ENCODE measurements at places on chromosomes 2 and 18.

- DNase-seq, result no peak
These were observed 6.6 kb upstream of the MTHFD2 start for GRCh38 chr2:74191596-74192380.

DNA sequence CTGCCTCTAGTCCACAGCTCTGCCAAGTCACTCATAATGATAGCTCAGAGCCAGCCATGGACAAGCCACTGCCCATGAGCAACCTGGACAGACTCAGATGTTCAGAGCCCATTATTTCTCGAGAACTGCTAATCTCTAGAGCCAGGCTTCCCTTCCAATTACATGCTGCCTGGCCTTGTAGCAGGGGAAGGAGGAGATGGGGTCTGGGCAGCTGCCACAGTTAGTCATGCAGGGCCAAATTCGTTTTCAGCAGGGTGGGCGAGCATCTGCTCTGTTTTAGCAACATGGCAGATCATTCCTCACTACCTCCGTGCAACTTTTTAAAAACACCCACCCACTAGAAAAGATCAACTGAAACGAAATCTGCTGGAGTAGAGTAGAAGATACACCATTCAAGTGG, 141.8 kb downstream of the MYO5B start:
- DNase-seq, result no peak

DNA sequence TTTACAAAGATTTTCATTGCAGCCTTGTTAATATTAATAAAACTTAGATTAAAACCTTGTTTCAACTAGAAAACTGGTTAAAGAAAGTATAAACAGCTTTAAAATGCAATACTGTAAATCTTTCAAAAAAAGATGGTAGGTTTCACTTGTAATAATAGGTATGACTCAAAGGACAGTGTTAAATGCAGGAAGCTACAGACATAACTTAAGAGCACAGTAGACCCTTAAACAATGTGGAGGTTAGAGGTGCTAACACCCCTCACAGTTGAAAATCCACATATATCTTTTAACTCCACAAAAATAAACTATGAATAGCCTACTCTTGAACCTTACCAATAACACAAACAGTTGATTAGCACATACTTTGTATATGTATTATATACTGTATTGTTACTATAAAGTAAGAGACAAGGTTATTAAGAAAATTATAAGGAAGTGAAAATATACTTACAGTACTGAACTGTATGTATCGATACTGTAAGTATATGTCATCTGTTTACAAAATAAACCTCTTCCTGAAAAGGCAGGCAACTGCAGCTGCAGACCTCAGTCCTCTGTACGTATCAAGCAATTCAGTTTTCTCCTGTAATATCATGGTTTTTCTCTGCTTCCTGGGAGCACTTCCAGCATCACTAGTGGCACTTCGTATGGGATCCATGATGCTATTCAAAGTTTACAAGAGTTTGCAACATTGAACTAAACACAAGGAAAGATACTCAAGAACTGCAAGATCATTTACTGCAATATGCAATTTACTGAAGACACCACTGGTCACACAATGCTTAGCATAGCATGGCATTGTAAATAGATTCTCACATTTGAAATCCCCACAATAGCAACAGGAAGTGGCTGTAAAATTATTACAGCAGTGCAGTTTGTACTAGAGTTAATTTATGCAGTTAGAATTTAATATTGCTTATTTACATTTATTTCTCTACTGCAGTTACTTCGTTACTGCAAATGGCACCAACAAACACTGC, 610.5 kb upstream of the LRRTM4 start:
- DNase-seq, result no peak

GRCh38 chr2:130341562-130342019, 1.1 kb upstream of the IMP4 start:
- DNase-seq, result no peak

GRCh38 chr2:115165529-115166109, 723.2 kb downstream of the DPP10 start:
- DNase-seq, result no peak

GRCh38 chr2:32135409-32135808, 30.3 kb upstream of the SLC30A6 start:
- peak; percentile 86 for DNase-seq

- DNase-seq, result no peak
These were observed 189.5 kb downstream of the DOK6 start for GRCh38 chr18:69590150-69590549.

GRCh38 chr18:10923551-10924070, 225.8 kb downstream of the PIEZO2 start:
- DNase-seq, result peak; percentile 67

DNA sequence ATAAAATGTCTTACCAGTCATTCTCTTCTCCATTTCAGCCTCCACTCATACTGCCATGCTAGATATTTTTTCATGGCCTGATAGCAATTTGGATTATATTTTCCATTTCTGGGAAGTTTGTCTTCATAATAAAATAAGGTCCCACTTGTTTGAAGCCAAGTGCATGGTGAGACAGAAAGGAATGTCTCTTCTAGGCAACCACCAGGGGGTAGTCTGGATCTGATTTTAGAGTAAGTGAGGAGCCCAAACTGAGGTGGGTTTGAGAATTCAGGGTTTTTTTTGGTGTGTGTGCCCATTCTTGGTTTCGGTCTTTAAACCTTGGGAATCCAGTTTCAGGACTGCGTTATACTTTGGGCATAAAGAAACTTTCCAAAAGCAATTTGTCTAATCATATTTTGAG, 315.5 kb downstream of the RPRM start:
- peak; percentile 14 for DNase-seq

DNA sequence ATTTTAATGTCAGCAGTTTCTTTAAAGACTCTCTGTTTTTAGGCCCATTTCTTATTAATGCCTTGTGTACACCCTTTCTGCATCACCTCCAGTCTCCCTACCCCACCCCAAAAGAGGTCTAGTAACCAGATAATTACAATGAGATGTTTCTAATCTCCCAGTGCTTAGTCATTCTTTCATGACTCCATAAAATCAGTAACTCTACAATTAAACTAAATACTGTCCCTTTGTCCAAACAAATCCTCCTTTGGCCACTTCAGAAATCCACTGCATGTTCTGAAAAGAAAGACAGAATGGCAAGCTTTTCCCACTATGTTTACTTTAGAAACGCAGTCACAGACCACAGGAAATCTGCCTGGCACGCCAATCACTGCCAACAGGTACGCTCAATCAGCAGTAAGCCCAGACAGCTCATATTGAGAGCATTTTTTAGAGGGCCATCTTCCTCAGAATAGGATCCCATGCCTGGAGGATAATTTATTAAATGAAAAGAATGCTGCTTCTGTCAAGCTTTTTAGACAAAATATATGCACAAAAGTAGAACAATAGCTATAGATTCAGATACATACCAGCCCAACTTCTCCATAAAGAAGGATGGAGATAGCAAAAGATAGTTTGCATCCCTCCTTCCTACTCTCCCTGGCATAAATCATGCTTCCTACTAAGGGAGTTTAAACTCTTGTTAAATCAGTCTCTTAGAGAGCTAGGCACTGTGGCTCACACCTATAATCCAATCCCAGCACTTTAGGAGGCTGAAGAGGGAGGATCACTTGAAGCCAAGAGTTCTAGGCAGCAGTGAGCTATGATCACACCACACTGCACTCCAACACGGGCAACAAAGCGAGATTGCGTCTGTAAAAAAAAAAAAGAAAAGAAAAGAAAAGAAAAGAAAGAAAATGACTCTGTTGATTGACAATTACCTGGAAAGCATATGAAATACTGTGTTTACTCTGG, 14.6 kb downstream of the CLASP1 start:
- DNase-seq, result peak; percentile 70

DNA sequence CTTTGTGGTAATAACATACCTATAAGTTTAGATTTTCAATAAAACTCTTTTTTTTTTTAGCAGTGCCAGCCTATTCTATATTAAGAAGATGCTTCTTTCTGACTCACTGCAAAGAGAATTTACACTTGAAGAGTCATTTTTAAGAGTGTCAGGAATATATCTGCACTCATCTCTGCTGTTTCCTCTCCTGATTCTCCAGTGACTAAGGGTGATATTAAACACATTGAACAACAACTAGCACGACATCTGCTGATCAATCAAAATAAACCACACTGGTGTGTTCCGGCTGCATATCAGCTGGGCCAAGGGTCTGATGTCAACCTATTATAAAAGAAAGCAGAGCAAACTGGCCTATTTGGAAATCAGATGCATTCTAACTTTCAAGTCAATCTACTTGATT, 15.0 kb downstream of the RAB27B start:
- DNase-seq, result peak; percentile 21

GRCh38 chr18:31393286-31393685, 16.7 kb downstream of the DSG4 start:
- no peak for DNase-seq

DNA sequence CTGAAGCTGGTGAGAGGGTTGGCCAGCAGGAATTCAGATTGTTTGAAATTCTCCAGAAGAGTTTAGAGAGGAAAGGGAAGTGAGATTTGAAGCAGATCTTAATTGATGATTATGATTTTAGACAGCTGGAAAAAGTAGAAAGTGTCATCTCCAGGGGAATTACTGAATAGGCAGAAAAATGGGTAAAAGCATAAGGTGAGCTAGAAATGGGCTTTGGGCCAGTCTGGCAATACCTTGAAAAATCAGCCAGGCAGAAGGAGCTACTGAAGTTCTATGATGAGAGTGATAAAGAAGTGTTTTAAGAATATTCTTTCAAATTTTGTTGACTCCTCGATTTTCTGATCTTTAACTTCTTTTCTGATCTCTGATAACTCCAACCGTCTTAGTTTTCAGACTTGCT, 172.9 kb upstream of the CCDC150 start:
- DNase-seq, result no peak

GRCh38 chr2:36411962-36412444, 56.4 kb downstream of the CRIM1 start:
- peak; percentile 75 for DNase-seq

GRCh38 chr18:58212274-58212673, 168.2 kb downstream of the NEDD4L start:
- DNase-seq, result no peak

GRCh38 chr2:47456851-47457250, 53.9 kb downstream of the MSH2 start:
- no peak for DNase-seq

GRCh38 chr2:160956243-160956802, 203.9 kb upstream of the TANK start:
- DNase-seq, result no peak

DNA sequence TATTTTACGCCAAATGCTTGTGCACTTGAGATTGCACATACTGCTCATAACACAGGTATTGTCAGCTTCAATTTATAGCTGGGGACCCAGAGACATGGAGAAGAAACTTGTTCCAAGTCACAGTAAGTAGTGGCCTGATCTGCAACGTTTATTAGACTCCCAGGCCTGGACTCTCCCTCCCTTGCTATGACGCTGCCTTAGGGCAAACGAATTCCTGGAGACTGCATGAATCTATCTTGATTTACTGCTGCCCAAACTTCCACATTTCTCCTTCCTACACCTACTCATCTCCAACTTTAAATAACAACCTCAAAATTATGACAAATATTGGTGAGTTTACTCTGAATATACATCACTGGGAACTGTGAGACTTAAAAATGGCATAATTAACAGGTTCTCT, 145.1 kb upstream of the CCDC195 start:
- peak; percentile 28 for DNase-seq

GRCh38 chr18:63949068-63949737, at the start of gene HMSD:
Gene HMSD (plus strand): TSS chr18:63949301. CDS start chr18:63953456, 4,155 bp downstream.
- DNase-seq, result peak; percentile 68

DNA sequence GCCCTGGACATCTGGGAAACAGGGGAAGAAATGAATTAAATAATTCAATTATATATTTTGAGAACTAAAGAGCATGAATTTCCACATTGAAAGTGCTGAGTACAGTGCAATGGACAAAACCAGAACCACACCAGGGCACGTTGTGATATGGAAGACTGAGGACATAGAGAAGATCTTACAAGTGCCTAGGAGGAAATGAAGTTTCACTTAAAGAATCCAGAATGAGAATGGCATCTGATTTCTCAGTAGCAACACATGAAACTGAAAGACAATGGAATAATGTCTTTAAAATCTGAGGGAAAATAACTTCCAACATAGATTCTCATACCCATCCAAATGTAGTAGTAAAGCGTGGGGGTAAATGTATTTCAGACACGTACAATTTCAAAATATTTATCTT, 20.3 kb upstream of the AAK1 start:
- no peak for DNase-seq

DNA sequence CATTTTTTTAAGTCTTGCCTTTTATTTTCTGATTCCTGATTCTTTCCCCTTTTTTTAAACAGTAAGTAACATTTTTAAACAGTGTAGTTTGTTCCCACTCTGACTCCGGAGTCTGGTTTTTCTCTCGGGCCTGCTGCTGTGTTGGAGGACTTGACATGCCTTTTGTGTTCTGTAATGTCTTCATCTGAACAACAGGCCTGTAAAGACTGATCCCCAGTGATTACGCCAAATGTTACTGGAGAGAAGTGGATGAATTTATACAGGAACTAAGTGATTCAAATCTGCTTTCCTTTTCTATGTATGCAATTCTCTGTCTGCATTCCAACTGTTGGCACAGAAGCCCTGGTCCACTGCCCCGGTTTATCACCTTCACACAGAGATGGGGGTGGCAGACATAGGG, 54.3 kb upstream of the RMDN2 start:
- no peak for DNase-seq

GRCh38 chr2:46839045-46839444, 76.6 kb downstream of the MCFD2 start:
- no peak for DNase-seq

DNA sequence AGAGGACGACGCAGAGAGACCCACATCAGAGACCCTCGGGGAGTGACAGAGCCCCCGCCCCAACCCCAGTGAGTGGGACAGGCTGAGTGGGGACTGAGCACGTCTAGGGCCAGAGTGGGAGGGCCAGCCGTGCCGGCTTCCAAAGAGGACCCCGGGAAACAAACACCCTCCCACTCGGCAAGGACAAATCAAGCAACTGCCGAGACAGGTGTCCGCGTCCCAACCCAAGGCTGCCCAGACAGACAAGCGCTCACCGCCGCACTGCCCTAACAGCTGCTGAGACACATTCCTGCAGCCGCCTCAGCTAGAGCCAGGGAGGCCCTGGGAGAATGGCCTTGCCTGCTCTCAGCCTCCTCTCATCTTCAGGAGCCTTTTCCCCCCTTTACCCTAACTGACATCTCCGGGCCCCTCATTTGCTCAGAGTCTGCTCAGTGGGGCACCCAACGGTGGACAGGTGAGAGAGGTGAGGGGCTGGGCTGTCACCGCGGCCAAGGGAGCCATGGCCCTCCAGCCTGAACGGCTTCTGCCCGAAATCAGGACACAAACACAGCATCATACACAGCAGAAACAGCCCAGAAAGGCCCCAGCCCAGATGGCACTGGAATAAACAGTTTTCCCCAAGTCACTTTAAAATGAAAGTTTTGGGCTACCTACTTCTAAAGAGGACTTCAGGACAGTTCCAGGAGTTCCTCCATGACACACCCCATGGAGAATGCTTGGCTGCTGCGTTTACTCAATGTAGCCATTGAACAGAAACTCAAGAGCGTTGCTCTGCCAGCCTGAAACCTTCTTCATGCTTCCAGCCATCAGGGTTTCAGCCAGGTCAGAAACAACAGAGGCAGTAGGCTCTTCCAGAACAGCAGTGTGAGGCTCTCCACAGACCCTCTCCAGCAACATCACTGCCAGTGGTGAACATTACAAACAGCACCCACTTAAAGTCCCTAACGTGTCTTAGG, 23.6 kb downstream of the SLC66A2 start:
- no peak for DNase-seq

GRCh38 chr2:88903749-88904353, 212.4 kb downstream of the RPIA start:
- DNase-seq, result peak; percentile 21

GRCh38 chr2:28896906-28897305, 2.4 kb downstream of the WDR43 start:
- peak; percentile 78 for DNase-seq
